ENCODE measurements at places on chromosomes 2 and 18. TPM values are rescaled to one million over a fixed set of nuclear protein-coding genes. Genes with fewer than 3 reads are reported as not detected.
A peak's percentile ranks its signal among the peaks of the same experiment; 100 is the strongest.

DNA sequence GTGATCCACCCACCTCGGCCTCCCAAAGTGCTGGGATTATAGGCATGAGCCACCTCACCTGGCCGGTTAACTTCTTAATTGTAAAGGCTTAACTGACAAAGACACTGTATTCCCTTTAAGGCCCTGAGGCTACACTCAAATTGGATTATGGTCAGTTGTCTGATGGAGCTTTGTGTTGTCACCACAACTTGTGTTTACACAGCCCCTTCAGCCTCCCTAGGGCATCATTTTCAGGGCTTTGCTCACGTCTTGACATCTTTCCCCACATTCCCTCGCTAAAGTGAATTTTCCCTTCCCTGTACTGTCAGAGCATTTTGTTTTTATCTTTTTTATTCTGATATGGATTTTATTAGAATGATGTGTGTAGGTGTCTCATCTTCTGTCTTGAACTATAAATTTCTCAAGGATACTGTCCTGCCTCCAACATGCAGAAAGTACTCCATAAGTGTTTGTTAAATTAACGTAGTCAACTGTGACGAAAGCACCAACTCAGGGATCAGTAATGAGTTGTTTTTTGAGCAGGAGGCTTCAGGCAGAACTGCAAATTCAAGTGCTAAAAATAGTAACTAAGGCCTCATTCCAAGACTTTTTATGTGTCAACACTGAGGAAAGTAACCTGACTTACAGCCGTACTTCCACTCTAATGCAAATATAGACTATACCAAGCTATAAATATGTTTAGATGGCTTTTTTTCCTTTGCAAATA is 77.1 kb upstream of the NARS1 start:
- no peak for DNase-seq

Gene ZNF514
- 14.0 TPM for total RNA-seq

DNA sequence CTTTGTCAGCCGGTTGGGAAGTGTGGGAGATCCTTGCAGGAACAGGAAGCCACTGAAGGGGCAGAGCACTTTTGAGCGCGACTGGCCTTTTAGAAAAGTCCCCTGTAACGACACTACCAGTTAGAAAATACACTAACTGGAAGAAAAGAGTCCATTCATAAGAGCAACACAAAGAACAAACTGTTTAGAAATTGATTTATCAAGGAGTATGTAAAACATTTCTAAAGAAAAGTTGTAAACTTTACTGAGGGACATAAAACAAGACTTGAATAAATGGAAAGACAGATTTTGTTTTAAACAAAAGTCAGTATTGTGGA is 29.8 kb upstream of the POMC start:
- DNase-seq: no peak

DNA sequence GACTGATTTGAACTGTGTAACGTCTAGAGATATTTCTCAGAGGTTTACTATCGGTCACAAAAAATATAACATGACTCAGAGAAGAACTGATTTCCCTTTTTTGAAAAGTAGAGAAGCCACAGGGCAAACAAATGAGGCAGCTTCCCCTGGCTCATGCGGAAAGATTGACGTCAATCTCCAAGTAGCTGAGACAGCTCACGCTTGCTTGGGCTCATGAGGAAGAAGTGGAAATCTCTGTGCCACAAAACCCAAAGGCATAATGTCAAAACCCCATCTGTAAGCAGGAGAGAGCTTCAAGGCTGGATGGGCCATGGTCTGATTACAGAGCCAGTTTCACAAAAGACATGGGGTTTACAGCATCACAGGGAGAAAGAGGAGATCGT is 188.1 kb downstream of the ARL4C start:
- peak; percentile 70 for DNase-seq

- DNase-seq: no peak
Observed at GRCh38 chr2:130892793-130893785, 56.4 kb downstream of the ARHGEF4 start.

DNA sequence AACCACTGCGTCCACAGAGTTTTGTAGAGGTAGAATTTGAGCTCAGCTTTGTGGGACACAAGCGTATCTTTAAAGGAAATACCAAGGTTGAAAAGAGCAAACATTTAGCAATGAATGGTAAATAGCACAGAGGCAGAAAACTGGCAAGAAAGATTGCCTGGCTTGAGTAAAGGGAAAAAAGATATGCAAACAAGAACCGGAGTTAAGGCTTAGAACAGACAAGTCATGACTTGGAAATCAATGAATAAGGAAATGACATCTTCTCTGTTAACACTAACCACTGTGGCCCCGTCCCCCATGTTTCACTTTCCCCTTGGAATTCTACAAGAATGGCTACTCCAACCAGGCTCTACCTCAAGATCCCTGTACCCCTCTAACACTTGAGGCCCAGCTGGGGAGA is 3.8 kb downstream of the STAM2 start:
- no peak for DNase-seq

DNA sequence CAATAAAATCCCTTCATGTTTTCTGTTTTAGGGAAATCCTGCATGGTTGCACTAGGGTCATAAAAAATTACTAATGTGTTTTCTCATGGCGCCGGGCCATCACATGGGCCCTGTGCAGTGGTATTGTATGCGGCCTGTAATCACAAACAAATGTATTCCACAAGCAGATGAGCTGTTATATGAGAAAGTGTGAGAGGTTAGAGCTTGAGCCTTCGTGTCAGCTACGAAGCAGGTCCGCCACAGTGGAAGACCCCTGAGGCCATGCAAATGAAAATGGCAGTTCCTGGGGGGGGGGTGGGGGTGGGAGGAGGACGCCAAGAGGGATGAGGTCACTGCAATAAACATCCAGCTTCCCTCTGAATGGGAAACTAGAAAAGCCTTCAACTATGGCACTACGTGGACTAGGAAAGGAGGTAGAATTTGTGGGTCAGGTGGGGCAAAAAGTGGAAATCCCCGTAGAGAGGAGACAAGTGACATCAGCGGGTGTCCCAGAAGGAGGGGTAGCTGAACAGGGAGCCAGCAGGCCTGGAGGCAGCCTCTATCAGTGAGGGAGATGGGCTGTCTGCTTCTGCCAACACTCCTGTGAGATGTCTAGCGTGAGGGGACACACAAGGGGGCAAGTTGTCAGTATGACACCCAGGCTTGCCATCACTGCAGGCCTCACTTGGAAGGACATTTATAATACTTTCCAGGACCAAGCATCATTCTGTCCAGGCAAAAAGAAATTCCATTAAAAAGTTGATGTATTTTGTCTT is 130.3 kb upstream of the CTAGE1 start:
- DNase-seq: peak; percentile 2
